C1 segment of cervical spinal cord (tissue), 14 donors: ENCODE measurements at places on chromosomes 11 and 22.

GRCh38 chr11:61509043-61510029, 787 bp downstream of the LRRC10B start:
- DNase-seq: peak; percentile 40

GRCh38 chr22:35102663-35103062, 36.7 kb downstream of the ISX start:
- DNase-seq: no peak

DNA sequence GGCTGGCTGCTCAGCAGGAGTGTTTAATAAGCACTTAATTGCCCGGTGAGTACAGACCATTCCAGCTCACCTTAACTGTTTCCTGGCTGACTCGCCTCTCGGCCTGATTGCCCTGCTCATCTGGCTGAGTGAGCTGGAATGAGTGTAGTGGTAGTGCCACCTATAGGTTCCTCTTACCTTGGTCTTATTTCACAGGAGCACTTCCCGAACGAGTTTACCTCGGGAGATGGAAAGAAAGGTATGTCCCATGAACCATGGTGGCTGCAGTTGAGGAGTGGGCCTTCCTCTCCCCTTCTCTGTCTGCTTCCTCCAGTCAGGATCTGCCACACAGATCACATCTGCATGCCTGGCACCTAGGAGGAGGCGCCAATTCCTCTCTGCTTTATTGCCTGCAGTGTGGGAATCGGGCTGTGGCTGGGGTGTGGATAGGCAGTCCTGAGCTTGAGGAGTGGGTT, 26.7 kb downstream of the UPB1 start:
- no peak for DNase-seq

DNA sequence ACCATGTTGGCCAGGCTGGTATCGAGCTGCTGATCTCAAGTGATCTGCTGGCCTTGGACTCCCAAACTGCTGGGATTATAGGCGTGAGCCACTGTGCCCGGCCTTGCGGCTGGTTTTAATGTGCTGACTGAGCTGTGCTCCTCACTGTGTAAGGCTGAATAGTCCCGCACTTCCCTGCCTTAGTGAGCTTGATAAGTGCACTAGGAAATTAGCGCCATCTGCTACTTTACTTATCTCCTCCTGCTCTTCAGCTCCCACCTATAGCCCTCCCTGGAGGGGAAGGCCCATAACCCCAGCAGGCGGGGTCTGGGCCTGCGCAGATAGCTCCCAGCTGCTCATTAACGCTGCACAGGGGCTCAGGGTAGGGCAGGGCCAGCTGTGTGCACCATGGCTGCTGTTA, 49.4 kb downstream of the CLMP start:
- DNase-seq: no peak

- no peak for DNase-seq
These were observed 458.3 kb downstream of the TBC1D22A start for GRCh38 chr22:47220752-47221151.

DNA sequence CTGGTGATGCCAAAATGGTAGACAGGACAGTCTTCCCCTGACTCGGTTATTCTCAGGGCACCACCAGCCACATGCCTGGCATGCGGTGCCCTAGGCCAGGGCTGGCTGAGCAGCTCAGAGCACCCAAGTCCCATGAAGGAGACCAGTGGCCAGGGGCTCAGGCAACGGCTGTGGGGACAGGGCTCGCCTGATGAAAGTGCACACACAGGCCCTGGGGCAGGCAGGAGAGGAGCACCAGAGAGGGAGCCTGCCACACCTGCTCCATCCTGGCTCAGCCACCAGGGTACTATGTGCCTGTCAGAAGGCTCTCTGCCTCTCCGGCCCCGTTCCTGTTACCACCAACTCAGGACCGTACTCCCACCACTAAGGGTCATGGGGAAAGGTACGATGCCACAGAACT, 12.1 kb downstream of the ELFN2 start:
- DNase-seq: no peak

DNA sequence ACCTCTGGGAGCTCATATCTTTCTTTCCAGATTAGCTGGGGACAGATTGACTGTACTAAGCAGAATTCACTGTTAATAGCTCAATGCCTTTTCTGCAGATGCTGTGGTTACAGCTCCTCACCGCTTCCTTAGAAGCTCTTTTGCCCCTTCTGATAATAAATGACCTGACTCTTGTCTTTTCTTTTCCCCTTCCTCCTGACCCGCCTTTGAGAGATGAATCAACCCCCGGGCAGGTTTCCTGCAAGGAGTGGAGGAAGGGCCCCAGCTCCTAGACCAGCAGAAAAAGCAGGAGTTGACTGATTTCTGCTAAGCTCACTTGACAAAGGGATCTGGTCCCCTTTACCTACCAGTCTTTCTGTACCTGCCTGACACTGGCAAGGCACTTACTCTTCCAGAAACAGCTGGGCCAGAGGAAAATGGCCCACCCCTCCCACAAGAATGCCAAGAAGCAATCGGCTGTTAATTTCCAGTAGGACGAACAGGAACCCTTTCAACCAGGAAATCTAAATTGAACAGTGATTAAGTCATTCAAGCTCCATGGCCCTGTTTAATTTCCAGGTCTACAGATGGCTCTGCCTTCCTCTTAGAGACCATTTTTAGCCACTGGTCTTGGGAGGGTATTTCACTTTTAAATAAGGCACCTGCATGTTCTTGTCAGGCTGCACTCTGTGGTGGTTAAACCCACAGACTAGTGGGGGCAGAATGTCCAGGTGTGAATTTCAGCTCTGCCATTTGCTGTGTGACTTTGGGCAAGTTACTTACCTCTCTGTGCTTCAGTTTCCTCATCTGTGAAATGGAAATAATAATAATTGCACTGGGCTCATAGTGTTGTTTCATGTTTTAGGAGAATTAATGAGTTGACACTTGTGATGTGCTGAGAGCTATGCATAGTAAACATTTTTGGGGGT, 67.5 kb downstream of the PRR5L start:
- no peak for DNase-seq

- DNase-seq: no peak
These were observed 115.3 kb upstream of the TBCEL start for GRCh38 chr11:120908461-120909181.

DNA sequence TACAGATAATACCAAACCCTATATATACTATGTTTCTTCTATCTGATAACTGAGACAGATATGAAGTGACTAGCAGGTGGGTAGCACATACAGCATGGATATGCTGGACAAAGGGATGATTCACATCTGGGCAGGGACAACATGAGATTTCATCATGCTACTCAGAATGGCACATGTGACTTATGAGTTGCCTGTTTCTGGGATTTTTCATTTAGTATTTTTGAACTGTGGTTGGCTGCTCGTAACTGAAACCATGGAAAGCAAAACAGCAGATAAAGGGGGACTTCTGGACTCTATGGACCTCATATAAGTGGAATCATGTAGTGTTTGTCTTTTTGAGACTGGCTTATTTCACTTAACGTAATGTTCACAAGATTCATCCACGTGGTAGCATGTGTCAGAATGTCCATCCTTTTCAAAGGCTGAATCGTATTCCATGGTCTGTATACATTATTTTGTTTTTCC, 883.0 kb downstream of the TBC1D22A start:
- no peak for DNase-seq

DNA sequence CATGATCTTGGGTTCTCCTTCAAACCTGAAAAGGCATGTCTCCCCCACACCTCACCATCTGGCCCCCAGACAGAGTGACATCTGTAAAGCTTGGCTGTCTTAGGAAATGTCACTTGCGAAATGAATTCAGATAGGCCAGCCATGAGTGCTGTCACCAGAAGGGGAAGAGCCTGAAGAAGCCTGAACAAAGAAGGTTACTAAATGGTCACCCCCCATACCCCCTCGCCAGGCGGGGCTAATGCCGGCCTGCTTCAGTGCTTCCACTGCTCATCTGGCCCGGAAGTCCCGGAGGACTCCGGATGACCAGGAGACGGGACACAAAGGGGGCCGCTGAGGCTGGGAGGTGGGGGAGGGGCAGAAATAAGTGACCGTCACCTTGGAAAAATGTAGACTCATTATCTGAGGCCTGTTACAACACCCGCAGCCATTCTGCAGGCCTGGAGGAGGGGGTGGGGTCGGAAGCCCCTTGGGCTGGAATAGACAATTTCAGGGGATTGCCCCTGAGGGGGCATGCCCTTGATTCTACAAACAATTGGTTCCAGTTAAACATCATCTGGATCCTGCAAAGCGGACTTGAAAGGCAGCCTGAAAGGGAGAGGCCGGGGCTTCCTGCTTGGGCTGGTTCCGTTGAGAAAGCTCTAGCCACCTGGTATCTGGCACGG, 43.2 kb downstream of the NAT10 start:
- no peak for DNase-seq

DNA sequence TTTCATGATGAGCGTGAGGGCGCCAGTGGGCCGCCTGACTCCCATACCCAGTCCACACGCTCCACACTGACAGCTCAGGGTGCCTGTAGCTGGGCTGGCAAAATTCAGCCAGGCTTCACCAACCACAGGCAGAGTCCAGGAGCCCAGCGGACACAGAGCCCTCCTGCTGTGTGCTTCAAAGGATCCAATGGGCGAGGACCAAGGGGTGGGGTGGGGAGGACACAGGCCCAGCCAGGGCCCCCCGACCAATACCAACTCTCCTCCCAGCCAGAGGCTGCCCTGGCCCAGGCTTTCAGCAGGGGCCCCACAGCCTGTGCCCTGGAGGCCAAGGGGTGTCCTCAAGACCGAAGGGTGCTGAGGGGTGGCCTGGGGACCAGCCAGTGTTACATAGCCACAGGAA, 336.1 kb downstream of the CTTN start:
- DNase-seq: no peak

DNA sequence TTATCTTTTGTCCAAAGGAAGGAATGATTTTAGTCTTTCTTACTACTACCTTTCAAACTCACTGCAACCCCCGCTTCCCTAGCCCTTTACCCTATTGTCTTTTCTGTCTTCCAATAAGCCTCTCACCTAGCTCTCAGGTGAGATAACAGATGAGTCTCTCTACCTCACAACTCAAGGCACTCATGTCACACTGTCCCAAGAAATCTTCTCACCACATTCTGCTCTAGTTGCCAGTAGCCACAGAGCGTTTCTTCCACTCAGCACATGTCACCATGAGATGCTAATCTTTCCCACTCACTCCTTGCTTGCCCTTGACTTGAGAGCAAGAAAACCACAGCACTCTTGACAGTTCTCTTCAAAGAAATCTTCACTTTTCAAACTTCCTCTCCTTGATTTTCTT, 32.7 kb upstream of the TMEM41B start:
- no peak for DNase-seq

GRCh38 chr11:65426839-65427690, 4.5 kb downstream of the NEAT1 start:
- DNase-seq: no peak

DNA sequence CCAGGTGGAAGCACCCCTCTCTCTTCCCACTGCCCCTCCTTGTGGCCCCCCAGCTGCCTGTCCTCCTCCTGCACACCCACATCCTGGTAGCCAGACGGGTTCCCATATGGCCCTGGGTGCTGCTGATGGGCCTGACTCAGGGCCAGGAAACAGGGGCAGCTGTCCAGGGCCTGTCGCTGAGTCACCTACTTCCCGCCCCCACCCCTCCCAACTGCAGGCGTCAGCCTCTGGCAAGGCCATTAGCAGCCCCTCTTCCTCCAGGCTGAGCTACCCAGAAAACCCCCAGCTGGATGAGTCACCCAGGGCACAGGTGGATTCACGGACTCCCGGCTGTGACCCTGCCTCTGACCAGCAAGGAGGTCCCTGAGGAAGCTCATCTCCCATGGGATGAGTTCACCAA, 6.9 kb upstream of the GAL start:
- DNase-seq: no peak

- no peak for DNase-seq
These were observed 3.5 kb downstream of the RRP8 start for GRCh38 chr11:6599881-6600390.

- DNase-seq: no peak
These were observed 24.9 kb upstream of the PACSIN2 start for GRCh38 chr22:43039800-43040199.

- DNase-seq: no peak
These were observed 111.7 kb upstream of the PGR start for GRCh38 chr11:101241160-101241795.

- no peak for DNase-seq
These were observed 553 bp downstream of the NAALAD2 start for GRCh38 chr11:90135016-90135415.

DNA sequence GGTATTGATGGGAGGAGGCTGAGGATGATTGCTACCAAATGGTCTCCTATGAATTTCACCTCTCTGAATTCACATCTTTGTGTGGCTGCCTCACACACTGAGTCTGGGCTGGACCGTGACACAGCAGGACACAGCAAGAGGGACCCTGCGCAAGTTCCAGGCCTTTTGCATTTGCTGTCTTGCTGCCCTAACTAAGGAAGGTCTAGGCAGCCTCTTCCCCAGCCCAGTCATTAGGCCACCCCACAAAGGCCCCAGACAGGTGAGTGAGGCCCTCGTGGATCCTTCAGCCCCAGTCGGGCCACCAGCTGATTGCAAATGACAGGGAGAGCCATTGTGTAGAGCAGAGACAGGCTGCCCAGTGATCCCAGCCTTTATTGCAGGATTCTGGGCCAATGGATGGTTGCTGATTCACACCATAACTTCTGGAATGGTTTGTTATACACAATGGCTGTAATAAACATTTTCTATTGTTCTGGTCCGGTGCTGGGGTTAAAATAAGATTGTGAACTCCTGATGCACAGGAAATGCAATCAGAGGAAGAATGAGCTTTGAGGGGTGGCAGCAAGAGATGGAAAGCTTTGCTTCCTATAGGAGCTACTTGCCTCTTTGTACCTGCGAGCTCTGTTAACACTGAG, 28.5 kb upstream of the CSNK2A3 start:
- no peak for DNase-seq

DNA sequence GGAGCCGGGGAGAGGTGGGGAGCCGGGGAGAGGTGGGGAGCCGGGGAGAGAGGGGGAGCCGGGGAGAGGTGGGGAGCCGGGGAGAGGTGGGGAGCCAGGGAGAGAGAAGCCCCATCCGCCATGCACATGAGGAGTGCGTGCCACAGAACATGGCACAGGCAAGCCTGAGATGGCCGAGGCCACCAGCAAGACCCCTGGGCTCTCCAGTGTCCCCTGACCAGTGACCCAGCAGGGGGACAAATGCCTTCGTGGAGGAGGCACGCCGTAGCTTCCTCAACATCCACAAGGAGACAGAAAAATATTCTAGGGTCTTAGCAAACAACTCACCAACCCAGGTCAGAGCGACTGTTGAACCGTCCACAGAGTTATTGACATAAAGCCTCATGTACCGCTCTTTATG, 618.8 kb downstream of the TBC1D22A start:
- no peak for DNase-seq

DNA sequence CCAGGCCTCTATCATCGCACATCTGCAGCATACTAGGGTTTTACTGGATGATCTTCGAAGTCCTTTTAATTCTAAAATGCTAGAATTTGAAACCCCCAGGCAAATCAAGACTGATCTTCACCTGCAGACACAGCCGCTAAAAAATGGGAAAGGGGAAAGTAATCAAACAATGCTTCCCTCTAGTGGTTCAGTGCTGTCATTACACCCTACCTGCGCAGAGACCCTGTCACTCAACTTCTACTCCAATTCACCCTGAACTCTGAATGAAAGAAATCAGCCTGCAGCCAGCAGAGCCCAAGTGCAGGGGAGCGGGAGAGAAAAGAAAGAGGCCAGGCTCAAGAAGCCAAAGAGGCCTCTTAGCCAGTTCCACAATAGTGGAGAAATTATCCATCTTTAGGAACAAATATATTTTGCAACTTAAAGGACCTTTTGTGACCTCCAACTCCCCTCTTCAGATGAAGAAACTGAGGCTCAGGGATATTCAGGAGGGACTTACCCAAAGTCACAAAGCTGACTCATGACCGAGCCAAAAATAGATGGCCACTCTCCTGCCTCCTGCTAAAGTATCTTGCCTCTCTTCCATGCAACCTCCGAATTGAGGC, 33.0 kb downstream of the SERGEF start:
- no peak for DNase-seq
